ENCODE measurements at places on chromosomes 1 and 21.

DNA sequence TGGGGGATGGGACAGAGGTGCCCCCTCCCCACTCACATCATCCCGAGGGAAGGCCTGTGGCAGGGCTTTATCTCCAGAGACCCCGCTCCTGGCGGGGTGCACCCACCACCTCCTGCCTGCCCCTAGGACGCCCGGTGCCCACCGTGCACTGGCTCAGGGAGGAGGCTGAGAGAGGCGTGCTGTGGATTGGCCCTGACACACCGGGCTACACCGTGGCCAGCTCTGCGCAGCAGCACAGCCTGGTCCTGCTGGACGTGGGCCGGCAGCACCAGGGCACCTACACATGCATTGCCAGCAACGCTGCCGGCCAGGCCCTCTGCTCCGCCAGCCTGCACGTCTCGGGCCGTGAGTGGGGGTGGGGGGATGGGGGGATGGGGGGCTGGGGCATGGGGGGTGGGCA, 71.7 kb downstream of the TRIM11 start:
- no peak for DNase-seq

DNA sequence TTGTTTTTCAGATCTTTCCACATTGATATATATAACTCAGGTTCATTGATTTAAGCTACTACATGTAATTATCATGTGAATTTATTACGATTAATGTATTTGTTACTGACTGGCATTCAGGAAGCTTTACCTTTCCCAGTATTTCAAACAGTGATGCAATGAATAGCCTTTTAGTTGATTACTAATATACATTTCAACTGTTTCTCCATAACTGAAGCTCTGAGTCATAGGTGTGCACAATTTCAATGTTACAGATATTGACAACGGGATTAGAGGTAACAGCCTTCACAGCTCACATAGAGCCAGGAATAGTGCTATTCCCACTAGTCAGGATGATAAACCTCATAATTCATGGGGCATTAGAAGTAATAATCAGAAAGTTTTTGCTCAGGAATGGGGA, 25.1 kb downstream of the RAVER2 start:
- DNase-seq = no peak

GRCh38 chr1:93758842-93759515, 77.3 kb upstream of the BCAR3 start:
- DNase-seq = no peak

DNA sequence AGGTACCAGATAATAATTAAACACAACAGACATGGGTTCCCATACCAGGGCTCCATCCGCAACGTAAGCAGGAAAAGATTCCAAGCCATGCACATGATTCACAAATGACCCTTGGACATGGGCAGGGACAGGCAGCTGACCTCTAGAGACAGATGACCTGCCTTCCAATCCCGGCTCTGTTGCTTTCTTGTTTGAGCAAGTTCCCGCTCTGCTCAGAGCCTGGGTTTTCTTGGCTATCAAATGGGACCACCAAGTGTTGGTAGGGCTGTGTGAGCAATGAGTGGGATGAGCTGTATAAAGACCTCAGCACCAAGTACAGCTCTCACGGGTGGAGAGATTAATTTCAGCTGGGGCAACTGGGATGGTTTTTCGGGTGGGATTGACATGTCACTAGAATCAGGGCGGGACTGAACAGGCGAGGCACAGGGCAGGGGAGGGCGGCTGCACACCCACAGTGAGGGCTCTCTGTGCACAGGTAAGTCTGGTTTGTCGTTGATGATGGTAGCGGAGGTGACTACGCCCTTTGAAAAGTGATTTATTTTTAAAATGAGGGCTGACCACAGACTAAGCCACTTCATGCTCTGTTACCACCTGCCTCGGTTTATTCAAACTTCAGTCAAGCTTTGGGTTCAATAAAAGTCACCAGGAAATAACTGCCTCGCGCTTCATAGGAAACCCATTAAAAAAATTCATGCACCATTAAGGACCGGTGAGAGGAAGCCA, 57.5 kb upstream of the IFFO2 start:
- DNase-seq = no peak

- no peak for DNase-seq
Measured at GRCh38 chr1:230706020-230706699, 7.8 kb downstream of the AGT start.

Data from activated CD4-positive, alpha-beta T cell treated with anti-CD3 and anti-CD28 coated beads, Interleukin-2, amount 50 U/mL, for 4 hours (primary cell).